Hematopoietic multipotent progenitor cell (in vitro differentiated cells): ENCODE measurements at places on chromosomes 1 and 21. TPM values are rescaled to one million over a fixed set of nuclear protein-coding genes. Genes with fewer than 3 reads are reported as not detected.

Gene RBM11
- 4.3 TPM for total RNA-seq

Gene RNF186
- total RNA-seq: under 0.01 TPM

DNA sequence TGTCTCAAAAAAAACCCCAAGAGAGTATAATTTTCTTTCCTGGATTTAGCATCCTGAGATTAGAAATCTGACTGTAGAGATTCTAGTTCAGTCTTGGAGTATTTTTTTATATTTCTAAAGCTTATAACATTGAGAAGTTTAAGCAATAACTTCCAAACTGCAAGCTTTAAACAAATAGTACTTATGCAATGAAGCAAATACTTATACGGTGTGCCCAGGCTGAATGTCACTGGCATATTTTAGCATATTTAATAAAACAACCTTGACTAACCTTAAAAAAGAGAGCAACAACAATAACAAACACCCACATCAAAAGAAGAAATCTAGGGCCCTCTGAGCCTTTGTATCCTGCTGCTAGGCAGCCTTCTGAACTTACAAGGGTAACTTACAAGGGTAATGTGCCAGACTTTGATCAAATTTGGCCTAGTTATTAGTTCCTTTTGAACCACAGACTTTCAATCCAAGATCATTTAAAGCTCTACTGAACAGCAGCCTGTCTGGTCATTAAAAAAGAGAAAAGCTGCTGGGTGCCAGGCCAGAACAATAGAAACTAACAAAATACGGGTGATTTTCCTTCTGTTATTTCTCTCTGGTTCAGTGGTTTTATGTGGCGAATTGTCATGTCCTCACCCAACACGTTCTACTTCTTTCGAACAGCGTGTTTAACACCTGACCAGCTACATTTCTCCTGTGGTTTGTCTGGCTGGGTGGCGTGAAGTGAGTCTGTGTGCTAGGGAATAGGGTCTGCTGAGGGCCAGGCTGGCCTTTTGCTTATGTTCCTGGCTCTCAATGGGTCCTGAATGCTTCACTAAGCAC is 16.2 kb downstream of the MTOR start:
- no peak for DNase-seq

GRCh38 chr1:21157054-21157453 is 19.6 kb downstream of the EIF4G3 start:
- no peak for DNase-seq

GRCh38 chr1:212774584-212774983 is 17.0 kb downstream of the NSL1 start:
- no peak for DNase-seq

Gene SPOCD1
- under 0.01 TPM for total RNA-seq

DNA sequence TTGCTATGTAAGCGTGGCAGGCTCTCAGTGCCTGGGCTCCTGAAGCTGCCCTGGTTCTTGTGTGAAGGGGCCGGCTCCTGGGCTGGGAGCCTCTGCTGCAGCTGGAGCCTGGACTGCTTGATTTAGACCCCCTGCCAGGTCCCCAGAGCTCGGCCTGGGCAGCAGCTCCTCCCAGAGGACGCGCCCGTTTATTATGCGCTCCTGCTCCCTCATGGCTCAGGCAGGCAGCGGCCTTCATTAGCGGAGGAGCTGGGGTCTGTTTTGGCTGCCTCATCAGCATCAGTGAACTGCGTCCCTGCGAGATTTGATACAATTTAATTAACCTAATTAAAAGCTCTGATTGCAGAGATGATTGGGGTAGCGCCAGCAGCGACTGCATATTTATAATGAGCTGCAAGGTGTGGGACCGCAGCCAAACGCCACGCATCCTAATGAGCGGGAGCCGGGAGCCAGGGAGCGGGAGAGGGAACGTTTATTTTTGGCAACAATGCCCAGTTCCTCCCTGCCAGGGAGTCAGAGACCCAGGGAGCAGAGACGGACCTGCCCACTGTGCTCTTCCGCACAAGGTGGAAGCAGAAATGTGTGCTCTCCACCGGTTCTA is 16.6 kb downstream of the UTP11 start:
- DNase-seq: no peak

DNA sequence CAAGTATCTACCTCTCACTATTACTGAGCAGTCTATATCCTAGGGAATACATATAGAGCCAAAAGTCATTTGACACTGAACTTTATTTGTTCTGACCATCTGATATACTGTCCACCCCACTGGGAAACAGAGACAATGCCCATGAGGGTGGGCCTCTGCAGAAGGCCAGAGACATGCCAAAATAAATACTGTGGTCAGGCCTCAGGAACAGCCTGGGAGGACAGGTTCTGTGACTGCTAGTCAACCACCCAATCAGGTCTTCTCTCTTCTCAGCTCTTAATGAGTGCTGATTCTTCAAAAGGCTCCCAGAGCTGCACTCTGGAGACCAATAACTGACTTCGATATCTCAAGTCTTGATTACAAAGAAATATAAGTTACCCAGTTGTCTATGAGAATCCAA is 5.5 kb upstream of the ANKRD35 start:
- DNase-seq: no peak

DNA sequence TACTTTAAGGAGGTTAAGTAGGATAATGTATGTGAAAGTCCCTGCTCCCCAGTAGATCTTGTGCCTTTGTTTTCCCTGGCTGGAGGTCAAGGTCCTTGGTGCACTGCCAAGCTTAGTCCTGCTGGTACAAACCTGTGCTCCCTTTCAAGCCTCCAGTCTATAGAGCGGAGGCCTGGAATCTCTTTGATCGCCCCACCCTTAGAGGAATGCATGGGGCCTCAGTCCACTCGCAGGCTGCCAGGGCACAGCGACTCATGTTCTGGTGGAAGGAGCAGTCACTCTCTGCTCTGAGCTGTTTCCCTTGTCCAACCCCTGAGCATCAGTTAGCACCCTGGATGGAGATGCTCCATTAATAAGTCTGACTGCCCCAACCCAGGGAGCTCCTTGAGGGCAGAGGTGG is 121.8 kb downstream of the HMGB4 start:
- no peak for DNase-seq

- no peak for DNase-seq
Observed at GRCh38 chr1:208942394-208943130, 641.0 kb upstream of the CAMK1G start.

Gene KCNJ6
- total RNA-seq: under 0.01 TPM

DNA sequence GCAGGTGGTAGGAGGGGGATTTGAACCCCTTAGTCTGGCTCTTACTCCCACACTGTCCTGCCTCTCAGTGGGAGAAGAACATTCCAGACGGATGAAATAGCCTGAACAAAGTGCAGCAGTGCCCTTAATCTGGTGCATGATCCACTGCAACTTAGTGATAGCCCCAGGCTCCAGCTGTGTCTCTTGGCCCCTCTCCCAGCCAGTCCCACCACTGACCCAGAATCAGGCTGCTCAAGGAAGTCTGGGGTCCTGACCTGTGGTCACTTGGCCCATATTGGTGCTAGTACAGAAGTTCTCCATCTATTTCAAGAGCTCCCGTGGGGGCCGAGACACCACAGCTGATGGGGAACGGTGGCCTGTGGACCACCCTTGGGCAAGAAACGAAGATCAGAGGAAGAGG is 255.0 kb downstream of the KAZN start:
- no peak for DNase-seq

- DNase-seq: peak; percentile 99
Observed at GRCh38 chr1:26284597-26285347, 4.9 kb downstream of the SH3BGRL3 start.

- peak; percentile 58 for DNase-seq
Observed at GRCh38 chr1:26597629-26598039, 68.1 kb downstream of the RPS6KA1 start.

Gene AHCTF1
- 14.5 TPM for total RNA-seq

DNA sequence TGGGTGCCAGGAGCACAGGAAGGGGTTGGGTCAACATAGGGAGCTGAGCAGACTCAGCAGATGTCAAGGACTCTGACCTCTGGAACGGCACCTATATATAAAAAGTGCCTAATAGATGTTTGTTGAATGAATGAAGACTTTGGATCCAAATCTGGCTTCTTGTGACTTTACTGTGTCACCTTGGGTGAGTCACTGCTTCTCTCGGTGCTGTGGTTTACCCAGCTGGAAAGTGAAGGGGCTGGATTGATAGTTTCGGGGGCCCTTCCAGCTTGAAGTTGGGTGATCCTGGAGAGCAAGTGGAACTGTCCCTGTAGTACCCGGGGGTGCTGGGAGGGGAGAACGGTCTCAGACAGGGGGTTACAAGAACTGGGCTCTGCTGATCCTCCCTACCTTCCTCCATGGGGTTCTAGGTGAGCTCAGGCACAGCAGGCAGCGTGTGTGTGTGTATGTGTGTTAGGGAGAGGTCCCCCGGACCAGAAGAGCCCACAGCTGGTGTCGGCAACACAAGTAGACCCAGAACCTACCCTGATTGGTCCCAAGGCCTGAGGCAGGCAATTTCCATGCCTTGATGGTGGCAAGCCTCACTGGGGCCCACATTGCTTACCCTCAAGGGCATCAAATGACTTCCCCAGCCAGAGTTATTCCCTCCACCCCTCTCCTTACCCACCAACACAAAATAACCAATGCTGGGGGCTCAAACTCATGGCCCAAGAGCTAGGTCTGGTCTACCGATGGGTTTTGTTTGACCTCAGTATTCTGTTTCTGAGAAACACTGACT is 5.5 kb upstream of the PADI1 start:
- DNase-seq: no peak

DNA sequence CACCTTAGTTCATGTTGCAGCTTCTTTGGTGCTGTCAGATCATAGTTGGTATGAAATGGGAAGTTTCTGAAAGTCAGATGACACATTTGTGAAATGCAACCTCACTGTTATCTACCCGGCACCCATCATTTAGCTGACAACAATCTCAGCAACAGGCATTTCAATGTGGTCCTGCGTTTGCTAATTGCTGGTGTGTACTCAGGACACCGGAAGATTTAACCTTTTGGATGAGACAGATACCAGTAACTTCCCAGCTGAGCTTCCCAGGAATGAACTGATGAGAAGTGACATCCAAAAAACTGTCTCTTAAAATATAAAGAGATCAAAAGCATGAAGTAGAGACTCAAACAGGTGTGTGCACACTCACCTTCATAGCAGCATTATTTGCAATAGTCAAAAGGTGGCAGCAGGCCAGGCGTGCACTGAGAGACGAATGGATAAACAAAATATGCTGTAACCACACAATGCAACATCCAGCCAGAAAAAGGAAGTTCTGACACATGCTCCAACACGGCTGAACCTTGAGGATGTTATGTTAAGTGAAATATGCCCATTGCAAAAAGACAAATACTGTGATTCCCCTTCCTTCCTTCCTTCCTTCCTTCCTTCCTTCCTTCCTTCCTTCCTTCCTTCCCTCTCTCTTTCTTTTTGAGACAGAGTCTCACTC is 7.9 kb upstream of the CLDN14 start:
- DNase-seq: no peak

Gene KCNN3
- under 0.01 TPM for total RNA-seq

Gene MAP3K6
- 8.3 TPM for total RNA-seq

- DNase-seq: peak; percentile 55
Observed at GRCh38 chr1:94094469-94095111, 26.4 kb downstream of the ABCA4 start.

DNA sequence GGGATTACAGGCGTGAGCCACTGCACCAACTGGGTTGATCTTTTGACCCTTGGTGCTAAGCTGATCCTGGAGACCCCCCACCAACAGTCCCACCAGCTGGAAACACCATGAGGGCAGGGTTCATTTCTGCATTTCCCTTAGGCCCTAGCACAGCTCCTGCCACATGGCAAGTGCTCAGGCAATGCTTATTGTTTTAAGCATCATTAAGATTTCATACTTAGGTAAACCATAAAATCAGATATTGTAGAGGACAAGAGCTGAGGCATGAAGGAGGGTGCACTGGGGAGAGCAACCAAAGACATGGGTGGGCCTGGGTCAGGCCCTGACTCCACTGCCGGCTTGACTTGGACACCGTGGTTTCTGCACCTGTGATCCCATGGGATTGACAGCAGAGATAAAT is 17.7 kb downstream of the CHIT1 start:
- DNase-seq: no peak

GRCh38 chr1:113783254-113784103 is 24.2 kb upstream of the PHTF1 start:
- peak; percentile 69 for DNase-seq

- no peak for DNase-seq
Observed at GRCh38 chr1:175725684-175726083, 17.7 kb downstream of the TNR start.

DNA sequence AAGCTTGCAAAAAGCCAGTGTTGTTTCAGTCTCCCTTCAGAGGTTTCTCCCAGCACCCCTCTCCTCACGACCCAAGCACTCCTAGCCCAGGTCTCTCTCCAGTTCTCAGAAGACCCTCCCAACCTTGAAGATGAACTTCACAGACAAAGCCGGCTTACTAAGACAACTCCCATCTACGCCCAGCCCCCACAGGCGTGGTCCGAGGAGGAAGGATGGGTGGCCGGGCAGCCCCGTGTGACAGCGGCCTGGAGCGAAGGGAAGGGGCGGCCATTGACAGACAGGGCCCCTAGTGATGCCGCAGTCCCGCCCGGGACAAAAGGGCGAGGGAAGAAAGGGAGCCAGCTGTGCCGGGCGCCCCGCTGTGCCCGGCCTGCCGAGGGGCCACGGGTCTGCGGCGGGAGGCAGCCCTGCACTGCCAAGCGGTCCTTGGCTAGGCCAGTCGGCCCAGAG is 6.9 kb downstream of the PAX7 start:
- no peak for DNase-seq

DNA sequence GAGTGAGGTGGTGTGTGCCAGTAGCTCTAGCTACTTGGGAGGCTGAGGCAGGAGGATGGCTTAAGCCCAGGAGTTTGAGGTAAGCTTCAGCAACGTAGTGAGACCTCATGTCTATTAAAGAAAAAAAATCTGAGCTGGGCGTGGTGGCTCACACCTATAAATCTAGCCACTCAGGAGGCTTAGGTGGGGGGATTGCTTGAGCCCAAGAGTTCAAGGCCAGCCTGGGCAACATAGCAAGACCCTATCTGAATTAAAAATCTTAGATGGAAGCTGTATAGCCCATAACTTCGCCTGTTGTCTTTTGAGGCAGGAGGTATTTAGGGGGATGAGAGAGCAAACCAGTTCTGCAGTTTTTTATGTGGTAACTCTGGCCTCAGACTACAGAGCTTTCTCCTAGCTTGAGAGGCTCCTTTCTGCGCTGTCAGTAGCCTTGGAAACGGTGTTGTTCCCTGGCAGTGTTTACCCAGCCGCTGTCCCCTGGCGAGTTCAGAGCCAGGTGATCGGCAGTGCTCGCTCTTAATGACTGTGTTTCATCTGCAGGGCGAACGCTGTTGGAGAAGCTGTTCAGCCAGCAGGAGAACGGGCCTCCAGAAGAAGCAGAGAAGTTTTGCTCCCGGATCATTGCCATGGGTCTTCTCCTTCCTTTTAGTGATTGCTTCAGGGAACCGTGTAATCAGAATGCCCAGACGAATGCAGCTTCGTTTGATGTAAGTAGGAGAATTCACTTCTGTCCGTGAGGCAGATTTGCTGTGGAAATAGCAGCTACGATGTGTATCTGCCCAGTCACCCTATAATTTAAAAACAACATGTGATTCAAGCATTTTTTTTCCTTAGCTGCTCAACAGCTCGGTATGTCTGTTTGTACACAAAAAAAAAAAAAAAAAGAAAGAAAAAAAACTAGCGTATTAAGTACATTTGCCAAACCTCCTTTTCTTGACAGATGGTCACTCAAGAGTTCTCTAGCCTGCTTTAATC is 31.2 kb downstream of the FMN2 start:
- DNase-seq: no peak

- no peak for DNase-seq
Observed at GRCh38 chr1:231421546-231421970, 529 bp downstream of the EGLN1 start.

GRCh38 chr21:45251635-45252447 is 35.9 kb downstream of the POFUT2 start:
- no peak for DNase-seq

- peak; percentile 57 for DNase-seq
Observed at GRCh38 chr1:59976194-59977074, 49.9 kb upstream of the CYP2J2 start.

GRCh38 chr1:59431566-59432294 is 134.8 kb downstream of the FGGY start:
- DNase-seq: no peak

Gene CHIA
- total RNA-seq: not detected

Gene FAM72C
- not detected for total RNA-seq
